Stimulated activated CD4-positive, alpha-beta T cell treated with anti-CD3 and anti-CD28 coated beads, Interleukin-15, amount 100 ng/mL, for 1 hour (primary cell): ENCODE measurements at places on chromosomes 7 and 10.

GRCh38 chr7:29957521-29958310 is 31.9 kb downstream of the SCRN1 start:
- DNase-seq = no peak

GRCh38 chr10:131519723-131520605 is 208.4 kb upstream of the TCERG1L start:
- DNase-seq = no peak

DNA sequence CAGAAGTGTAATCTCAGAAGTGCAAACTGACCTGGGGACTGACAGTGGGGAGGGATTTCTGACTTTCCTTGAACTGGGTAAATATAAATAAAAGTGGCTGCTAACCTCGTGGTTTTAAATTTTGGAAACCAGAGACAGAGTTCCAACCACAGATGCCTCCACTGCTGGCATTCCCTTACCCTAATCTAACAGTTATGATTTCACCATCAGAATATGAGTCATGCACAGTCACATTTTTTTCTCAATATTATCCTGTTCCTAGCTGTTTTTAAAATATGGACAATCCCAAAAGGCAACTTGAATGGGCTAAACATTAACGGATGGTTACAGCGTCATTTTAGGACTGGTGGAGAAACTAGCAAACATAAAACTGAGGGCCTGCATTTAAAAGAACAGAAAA is 264.3 kb upstream of the INHBA start:
- DNase-seq = no peak

- DNase-seq = no peak
These were observed 62.0 kb upstream of the ST8SIA6 start for GRCh38 chr10:17516376-17516775.

- DNase-seq = no peak
These were observed 270.7 kb downstream of the CACNA2D1 start for GRCh38 chr7:82172881-82173280.

GRCh38 chr7:154530136-154530535 is 472.8 kb downstream of the PAXIP1 start:
- DNase-seq = no peak

GRCh38 chr7:136677471-136678365 is 190.7 kb upstream of the CHRM2 start:
- DNase-seq = no peak
